ENCODE measurements at places on chromosomes 13 and 19.

- no peak for DNase-seq
Observed at GRCh38 chr19:54889566-54889965, 15.5 kb downstream of the FCAR start.

DNA sequence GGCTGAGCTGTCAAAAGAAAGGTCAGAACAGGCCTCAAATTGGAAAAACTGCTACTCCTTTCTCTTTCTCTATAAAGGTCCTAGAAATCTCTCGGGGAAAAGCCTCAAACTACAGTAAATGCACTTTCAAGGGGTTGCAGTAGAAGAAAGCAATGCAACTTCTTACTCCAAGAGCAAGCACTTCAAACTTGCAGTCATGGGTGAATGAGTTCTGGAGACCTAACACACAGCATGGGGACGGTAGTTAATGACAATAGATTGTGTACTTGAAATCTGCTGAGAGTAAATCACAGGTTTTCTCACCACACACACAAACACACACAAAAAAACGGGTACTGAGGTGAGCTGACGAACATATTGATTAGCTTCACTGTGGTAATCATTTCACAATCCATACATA lies 11.8 kb downstream of the TUBGCP3 start:
- no peak for DNase-seq

DNA sequence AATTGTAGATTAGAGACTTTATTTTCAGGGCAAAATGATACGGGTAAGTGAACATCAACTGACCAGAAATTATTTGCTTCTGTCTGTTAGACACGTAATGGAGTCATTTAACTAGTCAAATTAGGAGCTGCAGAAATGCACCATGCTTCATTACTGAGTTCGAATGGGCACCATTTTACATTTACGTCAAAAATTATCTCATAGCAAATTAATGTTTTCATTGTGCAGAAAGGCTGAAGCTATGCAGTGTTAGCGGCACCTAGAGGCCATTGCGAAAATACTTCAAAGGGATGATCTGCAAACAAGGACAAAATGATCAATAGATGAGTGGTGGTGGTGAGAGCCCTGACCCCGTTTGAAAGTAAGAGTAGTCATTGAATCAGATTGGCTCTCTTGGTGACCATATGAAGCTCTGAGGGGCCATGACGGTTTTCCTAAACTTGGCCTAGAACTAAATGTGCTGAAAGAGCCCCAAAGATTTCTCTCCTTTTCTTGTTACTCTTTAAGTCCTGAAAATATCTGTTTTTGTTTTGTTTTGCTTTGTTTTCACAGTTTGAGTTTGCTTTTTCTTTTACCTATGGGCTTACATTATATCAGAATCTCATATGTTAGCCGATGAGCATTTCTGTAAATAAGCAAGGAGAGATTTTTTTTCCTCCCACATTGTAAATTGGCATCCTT lies 277.9 kb downstream of the ZNF536 start:
- no peak for DNase-seq

DNA sequence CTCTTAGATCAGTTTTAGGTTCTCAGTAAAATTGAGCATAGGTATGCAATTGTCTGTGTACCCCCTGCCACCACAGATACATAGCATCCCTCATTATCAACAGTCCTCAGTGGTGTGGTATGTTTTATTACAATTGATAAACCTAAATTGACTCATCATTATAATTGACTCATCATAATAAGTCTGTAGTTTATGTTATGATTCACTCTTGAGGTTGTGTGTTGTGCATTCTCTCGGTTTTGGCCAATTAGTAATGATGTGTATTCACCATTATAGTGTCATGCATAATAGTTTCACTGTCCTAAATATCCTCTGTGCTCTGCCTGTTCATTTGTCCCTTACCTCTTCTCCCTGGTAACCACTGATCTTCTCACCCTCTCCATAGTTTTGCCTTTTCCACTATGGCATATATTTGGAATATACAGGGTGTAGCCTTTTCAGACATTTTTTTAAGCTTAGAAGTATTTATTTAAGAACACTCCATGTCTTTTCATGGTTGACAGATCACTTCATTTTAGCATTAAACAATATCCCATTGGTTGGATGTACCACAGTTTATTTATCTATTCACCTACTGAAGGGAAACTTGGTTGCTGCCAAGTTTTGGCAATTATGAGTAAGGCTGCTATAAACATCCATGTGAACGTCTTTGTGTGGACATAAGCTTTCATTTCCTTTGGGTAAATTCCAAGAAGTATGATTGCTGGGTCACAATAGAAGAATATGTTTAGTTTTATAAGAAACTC lies 1620.6 kb upstream of the MIR17HG start:
- no peak for DNase-seq

DNA sequence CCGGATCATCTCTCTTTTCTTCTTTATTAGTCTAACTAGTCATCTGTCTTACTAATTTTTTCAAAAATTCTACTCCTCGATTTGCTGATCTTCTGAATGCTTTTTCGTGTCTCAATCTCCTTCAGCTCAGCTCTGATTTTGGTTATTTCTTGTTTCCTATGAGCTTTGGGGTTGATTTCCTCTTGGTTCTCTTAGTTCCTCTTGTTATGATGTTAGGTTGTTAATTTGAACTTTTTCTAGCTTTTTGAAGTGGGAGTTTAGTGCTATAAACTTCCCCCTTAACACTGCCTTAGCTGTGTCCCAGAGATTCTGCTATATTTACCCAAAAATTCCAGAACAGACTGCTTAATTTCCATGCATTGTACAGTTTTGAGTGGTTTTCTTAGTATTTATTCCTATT lies 3.4 kb downstream of the FCAR start:
- no peak for DNase-seq

GRCh38 chr13:75180805-75181455 lies 301.0 kb downstream of the TBC1D4 start:
- no peak for DNase-seq

DNA sequence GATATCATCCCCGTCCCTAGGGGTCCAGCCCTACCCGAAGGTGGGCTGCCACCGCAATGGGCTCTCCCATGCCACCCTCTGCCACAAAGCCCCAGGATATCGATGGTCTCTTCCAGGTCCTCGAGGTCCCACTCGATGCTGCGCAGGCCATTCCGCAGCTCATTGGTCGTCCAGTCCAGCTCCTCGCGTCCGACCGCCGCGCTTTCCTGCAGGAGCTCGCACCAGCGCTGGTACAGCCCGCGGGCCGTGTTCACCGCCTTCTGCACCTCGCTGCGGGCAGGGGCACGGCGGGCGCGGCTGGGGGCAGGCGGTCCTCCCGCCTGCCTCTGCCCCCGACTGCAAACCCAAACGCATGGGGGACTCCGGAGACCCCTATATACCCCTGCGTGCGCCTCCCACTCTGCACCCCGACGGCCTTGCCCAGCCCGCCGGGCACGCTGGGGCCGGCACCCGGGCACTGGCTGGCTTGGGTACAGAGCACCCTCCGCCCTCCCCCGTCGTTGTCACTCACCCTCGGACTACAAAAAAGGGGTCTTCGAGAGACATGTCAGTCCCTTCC lies 468 bp downstream of the STX10 start:
- DNase-seq = no peak

DNA sequence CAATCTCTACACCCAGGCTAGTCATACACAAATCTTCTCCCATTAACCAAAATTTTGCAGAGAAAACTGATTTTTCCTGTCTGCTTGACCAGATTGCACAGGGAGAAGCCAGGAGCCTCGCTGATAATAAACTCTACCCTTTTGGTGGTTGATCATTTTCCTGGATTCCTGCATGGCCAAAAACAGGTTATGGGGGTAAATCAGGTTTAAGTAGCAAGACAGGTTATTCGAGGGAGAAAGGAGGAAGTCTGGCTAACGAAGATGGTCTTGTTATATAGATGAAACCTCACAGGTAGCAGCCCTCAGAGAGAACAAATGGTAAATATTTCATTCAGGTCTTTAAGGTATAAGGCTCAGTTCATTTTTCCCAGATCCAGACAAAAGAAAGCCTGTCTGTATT lies 16.0 kb upstream of the CEACAM6 start:
- no peak for DNase-seq

DNA sequence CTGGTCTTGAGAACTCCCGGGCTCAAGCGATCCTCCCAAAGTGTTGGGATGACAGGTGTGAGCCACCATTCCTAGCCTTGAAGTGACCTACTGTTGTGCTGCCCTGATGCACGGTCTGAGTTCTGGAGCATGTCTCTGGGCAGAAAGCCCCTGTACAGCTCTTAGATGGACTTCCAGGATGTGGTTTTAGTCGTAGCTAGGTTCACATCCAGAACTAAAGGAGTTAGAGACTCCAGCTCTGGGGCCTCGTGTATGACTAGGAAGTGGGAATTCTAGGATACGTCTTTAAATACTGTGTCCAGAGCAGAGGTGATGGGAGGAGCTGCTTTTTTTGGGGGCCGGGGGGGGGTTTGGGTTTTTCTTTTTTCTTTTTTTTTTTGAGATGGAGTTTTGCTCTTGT lies 12.2 kb downstream of the UPF1 start:
- no peak for DNase-seq

DNA sequence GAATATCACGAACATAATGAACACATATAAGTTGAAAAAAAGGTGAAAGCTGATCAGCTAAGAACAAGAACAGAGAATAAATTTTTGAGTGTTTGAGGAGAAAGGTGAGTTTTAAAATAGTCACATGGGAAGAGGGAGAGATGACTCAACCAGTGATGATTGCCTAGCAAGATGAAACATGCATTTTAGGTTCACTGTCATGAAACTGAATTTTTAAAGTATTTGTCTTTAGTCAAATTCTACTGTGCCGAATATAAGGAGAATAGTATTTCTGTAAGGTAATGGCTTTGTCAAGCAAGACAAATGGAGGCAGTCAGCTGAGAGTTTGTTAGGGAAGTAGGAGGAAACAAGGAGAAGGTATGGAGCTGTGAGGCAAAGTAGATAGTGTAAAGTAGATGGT lies 2557.4 kb downstream of the PCDH9 start:
- no peak for DNase-seq

- no peak for DNase-seq
Observed at GRCh38 chr19:15669891-15670290, 3.0 kb upstream of the CYP4F12 start.

GRCh38 chr13:85608255-85608829 lies 190.9 kb downstream of the SLITRK6 start:
- DNase-seq = no peak

GRCh38 chr13:51818781-51819511 lies 15.0 kb upstream of the DHRS12 start:
- no peak for DNase-seq

GRCh38 chr13:19519049-19519448 lies 42.3 kb downstream of the TPTE2 start:
- DNase-seq = no peak

DNA sequence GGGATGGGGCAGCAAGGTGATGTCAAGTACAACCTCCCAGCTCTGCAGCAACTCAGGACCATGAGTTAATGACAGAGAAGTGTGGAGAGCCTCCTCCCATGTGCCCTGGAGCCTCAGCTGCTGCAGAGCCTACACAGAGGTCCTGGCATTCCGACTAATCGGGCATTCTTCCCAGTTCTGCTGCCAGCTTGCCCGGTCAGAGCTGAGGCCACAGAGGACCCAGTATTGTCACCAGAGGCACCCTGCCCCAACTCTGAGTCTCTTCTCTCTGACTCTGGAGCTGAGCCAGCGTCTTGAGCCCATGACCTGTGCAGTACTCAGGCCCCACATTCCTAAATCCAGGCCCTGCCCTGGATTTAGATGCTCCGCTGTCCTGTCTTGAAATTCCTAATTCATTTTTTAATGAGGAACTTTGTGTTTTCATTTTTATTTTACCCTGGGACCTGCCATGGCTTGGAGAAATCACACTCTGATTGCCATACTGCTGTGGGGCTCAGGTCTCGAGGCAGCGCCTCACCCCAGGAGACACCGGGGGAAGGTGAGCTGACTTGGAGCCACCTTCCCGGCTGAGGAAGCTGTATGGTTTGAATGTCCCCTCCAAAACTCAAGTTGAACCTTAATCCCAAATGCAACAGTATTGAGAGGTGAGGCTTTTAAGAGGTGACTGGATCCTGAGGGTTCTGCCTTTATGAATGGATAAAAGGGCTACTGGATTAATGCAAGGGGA lies 144.9 kb upstream of the ZNF507 start:
- no peak for DNase-seq

DNA sequence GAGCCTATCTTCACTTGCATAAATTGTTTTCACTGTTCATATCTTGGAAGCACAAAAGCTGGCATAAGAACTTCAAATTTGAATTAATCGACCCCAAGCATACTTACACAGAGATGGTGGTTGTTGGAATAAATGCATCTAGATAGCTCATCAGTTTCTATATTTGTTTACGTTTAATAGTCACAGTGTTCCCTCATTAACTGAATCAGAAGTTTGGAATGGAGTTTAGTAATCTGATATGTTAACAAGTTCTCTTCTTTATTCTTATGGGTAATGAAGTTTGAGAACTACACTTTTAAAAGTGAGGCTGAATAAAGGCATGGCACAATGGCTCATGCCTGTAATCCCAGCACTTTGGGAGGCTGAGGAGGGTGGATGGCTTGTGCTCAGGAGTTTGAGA lies 886.7 kb upstream of the PCDH20 start:
- no peak for DNase-seq

- no peak for DNase-seq
Observed at GRCh38 chr13:112953591-112954487, 15.2 kb upstream of the MCF2L start.

- DNase-seq = no peak
Observed at GRCh38 chr13:112710855-112711527, 21.2 kb downstream of the ATP11A start.

DNA sequence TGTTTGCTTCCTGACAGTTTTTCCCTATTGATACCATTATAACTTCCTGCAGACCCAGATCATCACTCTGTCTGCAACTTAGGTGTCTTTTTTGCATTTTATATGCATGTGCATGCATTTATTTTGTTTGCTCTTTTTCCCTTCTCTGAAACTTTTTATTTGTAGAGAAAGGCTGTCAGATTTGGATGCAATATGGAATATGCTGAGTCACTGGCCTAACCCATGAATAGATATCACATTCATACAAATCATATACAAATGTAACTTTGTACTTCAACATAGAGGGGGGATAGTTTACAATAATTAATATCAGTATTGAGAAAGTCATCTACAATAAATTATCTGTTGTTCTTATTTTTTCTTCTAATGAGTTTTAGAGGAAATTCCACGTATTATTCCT lies 1465.0 kb downstream of the EFNB2 start:
- no peak for DNase-seq
